ENCODE measurements at places on chromosomes 7 and 10.

- DNase-seq = no peak
Observed at GRCh38 chr7:116650436-116650835, 21.6 kb upstream of the MET start.

- DNase-seq = no peak
Observed at GRCh38 chr10:45371560-45371959, 2.5 kb upstream of the ALOX5 start.

DNA sequence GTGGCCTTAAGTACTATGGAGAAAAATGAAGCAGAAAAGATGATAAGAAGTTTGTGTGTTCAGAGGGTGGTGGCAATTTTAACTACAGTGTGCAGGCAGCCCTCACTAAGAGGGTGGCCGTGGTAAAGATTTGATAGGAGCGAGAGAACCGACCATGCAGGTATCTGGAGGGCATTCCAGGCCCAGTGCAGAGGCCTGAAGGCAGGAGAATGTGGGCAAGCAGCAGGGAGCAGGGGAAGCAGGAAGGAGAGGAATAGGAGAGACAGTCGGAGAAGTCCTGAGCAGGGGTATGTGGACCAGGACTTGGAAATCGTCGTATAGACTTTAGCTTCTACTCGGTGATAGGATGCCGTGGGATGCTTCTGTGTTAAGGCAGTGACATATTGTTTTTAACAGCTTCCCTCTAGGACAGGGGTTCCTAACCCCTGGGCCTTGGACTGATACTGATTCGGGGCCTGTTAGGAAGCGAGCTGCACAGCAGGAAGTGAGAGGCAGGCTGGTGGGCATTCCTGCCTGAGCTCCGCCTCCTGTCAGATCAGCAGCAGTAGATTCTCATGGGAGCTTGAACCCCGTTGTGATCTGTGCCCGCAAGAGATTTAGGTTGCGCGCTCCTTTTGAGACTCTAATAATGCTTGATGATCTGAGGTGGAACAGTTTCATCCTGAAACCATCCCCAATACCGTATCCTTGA lies 227.2 kb downstream of the CCDC3 start:
- no peak for DNase-seq

DNA sequence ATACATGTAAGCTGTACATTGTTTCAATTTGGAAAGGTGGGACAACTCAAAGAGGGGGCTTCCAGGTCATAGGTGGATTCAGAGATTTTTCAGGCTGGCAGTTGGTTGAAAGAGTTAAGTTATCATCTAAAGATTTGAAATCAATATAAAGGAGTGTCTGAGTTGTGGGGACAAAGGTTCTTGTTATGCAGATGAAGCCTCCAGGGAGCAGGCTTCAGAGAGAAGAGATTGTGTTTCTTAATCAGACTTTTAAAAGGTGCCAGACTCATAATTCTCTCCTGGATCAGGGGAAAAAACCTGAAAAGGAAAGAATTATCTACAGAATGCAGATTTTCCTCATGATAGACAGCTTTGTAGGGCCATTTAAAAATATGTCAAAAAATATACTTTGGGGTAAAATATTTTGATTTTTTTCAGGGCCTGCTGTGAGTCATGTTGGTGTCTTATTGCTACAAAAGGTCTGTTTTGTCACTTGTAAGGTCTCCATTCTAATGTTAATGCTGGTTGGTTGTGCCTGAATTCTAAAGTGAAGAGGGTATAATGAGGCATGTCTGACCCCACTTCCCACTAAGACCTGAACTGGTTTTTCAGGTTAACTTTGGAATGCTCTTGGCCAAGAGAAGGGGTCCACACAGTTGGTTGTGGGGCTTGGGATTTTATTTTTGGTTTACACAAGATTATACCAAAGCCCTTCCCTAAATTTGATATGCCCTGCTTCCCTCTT lies 52.7 kb upstream of the PRSS1 start:
- DNase-seq = no peak

DNA sequence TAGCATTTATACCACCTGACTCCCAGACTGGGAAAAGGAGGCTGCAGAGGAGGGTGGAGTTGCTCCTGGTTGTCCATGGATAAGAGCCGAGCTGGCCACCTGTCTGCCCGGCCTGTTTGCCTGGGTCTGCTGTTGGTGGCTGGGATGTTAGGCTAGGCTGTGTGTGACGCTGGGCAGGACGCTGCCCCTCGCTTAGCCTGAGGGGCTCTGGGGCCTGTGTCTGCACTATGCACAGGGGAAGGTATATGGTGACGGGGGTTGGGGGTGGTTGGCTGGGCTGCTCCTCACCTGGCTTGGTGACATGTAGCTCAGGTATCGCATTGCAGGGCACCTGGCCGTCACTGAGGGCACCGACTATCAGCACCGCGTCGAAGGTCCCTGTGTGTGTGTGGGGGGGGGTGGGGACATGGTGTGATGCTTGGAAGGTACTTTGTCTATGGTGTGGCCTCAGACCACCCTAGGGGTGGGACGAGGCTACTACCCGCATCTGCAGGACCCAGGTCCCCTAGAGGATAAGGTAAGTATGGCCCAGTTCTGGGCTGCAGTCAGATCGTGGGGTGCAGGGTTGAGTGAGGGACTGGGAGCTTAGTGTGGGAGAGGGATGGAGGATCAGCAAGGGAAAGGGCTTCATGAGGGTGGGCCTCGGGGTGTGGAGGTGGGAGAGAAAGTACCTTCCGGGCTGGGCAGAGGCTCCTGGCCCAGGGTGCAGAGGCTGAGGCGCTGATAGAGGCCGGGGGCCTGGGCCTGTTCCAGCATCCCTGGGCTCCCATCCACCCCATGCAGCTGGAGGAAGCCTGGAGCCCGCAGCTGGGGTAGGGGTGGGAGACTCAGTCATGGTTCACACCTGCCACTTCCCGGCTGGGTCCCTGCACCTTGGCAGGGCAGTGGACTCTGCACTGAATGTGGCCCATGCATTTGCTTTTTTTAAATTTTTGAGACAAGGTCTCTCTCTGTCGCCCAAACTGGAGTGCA lies 2.3 kb downstream of the METTL27 start:
- DNase-seq = no peak

DNA sequence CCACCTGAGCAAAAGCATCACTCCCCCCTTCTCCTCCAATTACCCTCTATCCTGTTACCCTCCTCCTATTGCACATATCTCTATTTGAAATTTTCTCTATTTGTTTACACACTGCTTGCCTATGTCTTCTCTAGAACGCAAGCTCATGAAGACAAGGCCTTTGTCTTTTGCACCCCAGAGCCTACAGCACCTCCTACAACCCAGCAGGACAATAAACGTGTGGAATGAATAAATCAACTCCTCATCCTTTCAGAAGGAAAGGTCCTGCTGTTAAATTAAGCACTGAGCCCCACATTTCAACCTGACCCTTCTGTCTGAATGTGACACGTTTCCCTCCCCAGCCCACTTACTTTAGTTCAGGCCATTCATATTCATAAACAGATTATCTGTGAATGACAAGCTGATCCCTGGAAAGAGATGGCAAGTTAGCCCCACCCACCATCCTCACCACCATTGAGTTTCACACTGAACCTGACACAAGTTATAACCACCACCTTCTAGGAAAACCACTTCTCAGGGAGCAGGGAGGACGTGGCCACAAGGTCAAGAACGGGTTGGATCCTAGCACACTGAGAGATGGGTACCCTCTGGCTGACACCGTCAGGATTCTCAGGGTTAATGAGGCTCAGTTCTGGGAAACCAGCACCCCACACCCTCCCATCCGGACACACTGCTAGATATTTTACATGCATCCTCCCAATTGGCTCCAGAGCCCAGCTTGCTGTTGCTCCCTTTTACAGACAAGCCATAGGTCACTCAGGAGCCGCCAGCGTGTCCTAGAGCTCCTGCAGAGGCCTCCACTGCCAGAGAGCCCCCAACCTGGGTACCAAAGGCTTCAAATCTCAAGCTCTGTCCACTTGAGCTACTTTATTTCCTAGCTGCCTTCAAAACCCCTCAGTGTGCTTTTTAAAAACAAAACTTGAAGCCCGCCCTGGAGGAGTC lies 934 bp downstream of the PRTFDC1 start:
- DNase-seq = peak; percentile 51

- DNase-seq = no peak
Observed at GRCh38 chr7:137325927-137326326, 17.6 kb downstream of the PTN start.

DNA sequence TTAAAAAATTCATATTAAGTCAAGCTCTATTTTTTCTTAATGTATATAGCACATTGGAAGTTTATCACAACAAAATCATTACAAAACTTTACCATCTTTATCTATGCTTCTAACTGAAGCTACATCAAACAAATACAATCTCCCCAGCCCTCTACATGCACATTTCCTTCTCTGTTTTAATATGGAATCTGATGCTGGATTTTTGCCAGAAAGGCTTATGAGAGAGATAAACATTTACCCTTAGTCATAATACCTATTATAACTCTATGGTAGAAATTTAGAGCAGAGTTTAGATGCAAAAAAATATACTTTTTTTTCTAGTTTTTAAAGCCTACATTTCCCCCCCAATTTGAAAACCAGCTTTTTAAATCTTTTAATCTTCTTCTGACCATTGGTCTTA lies 1198.6 kb downstream of the GATA3 start:
- DNase-seq = peak; percentile 30

DNA sequence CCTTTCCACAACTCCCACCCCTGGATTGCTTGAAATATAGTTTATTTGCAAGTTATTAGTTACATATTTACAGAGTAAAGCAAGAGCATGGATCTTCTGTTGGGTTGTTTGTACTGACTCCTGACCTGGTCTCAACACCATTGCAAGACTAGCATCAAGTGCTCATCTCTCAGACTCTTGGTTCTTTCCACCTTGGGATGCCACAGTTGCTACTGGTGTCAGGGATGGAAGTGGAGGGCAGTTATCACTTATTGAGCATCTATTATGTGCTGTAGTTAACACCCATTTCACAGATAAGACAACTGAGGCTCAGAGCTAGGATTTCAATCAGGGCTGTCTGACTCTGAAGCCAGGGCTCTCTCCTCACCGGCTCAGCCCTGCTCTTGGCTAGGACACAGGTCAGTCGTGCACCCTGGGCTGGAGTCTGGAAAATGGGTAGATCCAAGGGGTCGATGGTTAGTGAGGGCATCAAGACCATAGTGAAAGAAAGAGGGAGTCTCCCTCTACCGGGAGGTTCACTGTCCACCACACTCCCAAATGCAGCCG lies 614 bp upstream of the ADAMTS14 start:
- no peak for DNase-seq

- DNase-seq = no peak
Observed at GRCh38 chr7:1934756-1935155, 264.7 kb downstream of the ELFN1 start.

GRCh38 chr7:1679966-1680730 lies 10.1 kb downstream of the ELFN1 start:
- no peak for DNase-seq

- DNase-seq = peak; percentile 22
Observed at GRCh38 chr10:34723750-34724149, 91.3 kb downstream of the PARD3 start.
